ENCODE measurements at places on chromosomes 5 and 9. TPM values are rescaled to one million over a fixed set of nuclear protein-coding genes. Genes with fewer than 3 reads are reported as not detected.

The ADAMTS2 gene
- 5.9 TPM for total RNA-seq

The OGN gene
- total RNA-seq, result 15.2 TPM

The STPG3 gene
- total RNA-seq, result not detected

The SEMA6A gene
- total RNA-seq, result 4.5 TPM

GRCh38 chr5:72749362-72749997, 67.0 kb upstream of the TNPO1 start:
- no peak for DNase-seq

GRCh38 chr9:119961774-119962424, 592.7 kb upstream of the BRINP1 start:
- no peak for DNase-seq

GRCh38 chr5:81537905-81538547, 144.1 kb upstream of the ACOT12 start:
- no peak for DNase-seq

- DNase-seq, result no peak
Measured at GRCh38 chr5:174750711-174751110, 26.3 kb downstream of the MSX2 start.

DNA sequence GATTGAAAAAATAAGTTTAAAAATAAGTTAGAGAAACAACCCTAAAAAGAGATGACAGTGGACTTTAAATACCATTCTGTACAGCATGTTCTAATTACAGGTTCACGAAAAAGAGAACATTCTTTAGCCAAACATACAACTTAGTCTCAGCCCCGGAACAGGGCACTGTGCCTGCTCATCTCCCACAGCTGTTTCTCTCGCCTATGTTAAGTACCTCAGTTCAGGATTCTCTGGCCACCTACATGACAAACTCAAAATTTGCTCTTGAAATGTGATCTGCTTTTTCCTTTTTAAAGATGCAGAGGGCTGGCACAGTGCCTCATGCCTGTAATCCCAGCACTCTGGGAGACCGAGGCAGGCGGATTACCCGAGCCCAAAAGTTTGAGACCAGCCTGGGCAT, 52.3 kb downstream of the MYO10 start:
- DNase-seq, result no peak

- DNase-seq, result no peak
Measured at GRCh38 chr5:148858547-148858946, 32.1 kb downstream of the ADRB2 start.

DNA sequence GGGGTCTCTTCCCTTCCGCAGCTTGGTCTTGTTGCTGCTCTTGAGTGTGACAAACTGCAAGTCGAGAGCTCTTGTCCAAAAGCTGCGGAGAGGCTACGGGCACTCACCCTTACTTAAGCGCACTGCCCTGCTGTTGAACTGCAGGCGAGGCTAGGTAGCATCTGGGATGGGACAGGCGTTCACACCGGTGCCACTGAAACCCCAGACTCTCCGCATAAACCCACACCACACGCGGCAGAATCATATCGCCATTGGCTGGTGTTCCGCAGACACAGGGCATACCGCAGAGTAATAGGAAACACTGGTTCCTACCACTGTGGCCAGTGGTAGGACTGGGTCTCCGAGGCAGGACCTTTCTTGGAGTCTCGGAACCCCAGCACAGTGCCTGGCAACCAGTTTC, 2.2 kb upstream of the NPR3 start:
- DNase-seq, result peak; percentile 75

DNA sequence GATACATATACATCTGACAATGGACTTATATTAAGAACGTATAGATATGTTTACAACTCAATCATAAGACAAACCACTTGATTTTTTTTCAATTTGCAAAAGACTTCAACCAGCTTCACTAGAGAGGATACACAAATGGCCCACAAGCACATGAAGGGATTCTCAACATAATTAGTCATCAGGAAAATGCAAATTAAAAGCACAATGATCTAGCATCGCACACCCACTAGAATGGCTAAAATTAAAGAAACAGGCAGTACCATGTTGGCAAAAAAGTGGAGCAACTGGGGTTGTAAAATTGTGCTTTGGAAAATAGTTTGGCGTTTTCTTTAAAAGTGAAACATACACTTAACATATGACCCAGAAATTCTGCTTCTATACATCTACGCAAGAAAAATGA, 80.0 kb upstream of the TRIO start:
- no peak for DNase-seq
